ENCODE measurements at places on chromosomes 7 and 10.
A peak's percentile ranks its signal among the peaks of the same experiment; 100 is the strongest.

GRCh38 chr10:86337121-86337601 is 29.4 kb downstream of the GRID1 start:
- DNase-seq: no peak

DNA sequence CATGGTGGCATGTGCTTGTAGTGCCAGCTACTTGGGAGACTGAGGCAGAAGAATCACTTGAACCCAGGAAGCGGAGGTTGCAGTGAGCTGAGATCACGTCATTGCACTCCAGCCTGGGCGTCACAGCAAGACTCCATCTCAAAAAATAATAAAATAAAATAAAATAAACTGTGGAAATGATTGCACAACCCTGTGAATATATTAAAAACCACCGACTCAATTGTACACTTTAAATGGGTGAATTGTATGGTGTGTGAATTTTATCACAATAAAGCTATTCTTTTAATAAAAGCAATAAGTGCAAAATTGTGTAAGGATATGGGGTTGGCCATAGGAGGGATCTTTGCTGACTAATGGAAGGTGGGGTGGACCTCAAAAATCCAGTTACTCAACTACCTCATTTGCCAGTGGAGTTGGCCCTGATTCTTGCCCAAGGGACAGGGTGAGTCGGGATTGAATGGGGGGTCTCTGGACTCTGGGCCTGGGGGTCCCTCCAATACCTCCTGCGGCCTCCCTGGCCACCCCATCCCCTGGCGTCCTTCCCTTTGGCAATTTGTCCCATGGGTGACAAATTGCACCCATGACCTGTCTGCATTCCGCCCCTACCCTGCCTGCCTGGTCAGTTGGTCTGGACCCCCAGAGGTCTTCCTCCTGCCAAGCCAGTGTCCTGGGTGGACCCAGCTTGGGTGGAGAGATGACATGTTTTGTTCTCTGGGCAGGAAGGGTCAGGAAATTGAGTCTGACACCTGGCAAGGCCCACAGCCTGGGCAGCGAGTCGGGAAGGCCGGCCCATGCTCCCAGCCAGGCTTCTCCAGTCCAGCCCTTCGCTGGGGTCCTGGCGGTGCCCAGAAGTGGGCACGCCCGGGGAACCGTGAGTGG is 61.7 kb upstream of the ELN start:
- DNase-seq: no peak

DNA sequence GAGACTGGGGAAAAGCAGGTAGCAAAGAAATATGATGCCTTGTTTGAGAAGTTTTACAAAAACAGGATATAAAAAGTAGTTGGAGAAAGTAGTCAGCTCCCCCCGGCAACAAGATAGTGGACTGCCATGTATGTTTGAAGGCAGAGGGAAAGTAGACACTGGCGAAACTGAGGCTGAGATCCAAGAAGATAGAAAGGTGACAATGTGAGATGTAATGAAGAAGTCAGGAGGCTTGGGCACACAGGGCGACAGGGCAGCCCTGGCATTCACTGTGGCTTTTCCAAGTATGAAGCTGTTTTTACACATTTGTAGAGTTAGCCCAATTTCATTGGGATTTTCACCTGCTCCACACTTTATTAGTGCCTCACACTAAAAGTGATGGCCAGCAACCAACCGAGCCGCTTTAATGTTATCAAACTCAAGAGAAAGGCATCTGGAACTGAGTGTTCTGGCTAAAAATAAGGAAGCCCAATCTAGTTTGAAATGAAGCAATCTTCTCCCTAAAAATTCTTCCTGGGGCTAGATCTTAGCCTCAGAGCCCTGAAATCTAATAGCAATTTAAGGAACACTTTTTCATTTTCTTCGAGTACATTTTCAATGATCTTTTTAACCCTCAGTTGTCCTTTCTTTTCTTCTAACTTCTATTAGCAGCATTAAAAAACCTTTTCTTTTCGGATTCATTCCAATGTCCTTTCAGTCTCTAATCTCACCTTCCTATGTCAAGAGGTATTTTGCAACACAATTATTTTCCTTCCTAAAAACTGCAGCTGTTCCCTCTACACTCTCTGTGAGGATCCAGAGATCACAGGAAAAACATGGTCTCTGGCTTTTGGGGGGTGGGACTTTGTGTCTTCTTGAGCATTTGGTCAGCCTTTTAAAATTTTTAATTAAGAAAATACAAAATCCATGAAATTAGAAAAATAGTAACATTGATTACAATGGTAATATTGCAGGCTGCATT is 108.0 kb downstream of the RNLS start:
- DNase-seq: no peak

- DNase-seq: no peak
Observed at GRCh38 chr7:7203813-7204575, 21.6 kb downstream of the C1GALT1 start.

GRCh38 chr7:77747178-77747577 is 50.9 kb downstream of the RSBN1L start:
- no peak for DNase-seq

- DNase-seq: peak; percentile 32
Observed at GRCh38 chr10:71575451-71575850, 144.1 kb downstream of the C10orf105 start.

GRCh38 chr7:43768887-43769272 is 10.4 kb downstream of the BLVRA start:
- DNase-seq: no peak

DNA sequence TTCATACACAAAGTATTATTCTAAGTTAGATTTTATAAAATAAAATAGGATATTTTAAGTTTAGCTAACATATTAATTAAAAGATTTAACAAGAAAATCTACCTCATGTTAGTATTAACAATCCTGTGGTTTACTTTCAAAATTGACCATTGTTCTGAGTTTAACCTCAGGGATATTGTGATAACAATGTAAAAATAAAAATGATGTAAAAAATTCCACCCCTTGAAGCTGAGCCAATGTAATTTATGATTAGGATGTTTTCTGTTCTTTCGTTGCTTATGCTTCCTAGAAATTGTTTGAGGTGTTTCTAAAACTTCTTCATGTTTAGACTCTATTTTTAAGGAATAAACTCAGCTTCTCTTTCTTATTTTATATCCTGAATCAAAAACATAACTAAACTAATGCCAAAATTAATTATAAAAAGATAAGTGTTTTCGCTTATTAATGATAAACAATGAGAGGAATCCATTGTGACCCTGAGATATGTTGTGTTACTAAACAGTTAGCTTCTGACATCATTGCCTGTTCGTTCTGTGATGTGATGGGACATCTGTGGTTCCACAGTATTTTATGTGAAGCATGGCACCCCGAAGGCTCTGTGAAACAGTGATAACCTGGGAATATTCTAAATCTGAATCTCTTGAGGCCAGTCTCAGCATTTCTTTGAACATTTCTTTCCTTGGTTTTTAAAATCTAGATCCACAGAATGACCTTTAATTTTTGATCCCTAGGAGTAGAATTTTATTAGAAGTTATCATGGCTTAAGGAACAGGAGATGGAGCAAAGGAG is 340.8 kb downstream of the ARL4A start:
- DNase-seq: no peak

Measured in heart left ventricle (tissue), 16 donors.